ENCODE measurements at places on chromosomes 12 and 14.

GRCh38 chr12:64706857-64707256 lies 52.3 kb downstream of the GNS start:
- DNase-seq, result no peak

- DNase-seq, result no peak
These were observed 206.3 kb upstream of the NOS1 start for GRCh38 chr12:117567644-117568216.

DNA sequence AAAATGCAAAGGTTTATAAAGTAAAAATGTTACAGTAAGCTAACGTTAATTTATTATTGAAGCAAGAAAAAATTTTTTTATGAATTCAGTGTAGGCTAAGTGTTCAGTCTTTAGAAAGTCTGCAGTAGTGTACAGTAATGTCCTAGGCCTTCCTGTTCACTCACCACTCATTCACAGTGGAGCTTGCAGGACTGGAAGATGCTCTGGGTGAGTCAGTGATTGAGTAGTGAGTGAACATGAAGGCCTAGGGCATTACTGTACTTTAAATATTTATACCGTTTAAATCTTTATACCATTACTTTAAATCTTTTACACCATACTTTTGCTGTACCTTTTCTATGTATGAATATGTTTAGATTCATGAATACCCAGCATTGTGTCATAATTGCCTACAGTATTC lies 120.3 kb upstream of the SLC38A4 start:
- DNase-seq, result no peak

GRCh38 chr14:89205137-89205740 lies 211.8 kb downstream of the FOXN3 start:
- DNase-seq, result no peak

- DNase-seq, result no peak
These were observed 158.0 kb downstream of the RIMBP2 start for GRCh38 chr12:130557886-130558765.

GRCh38 chr14:90758959-90759358 lies 57.3 kb downstream of the TTC7B start:
- DNase-seq, result no peak

GRCh38 chr14:100080206-100080605 lies 15.0 kb downstream of the EVL start:
- no peak for DNase-seq

DNA sequence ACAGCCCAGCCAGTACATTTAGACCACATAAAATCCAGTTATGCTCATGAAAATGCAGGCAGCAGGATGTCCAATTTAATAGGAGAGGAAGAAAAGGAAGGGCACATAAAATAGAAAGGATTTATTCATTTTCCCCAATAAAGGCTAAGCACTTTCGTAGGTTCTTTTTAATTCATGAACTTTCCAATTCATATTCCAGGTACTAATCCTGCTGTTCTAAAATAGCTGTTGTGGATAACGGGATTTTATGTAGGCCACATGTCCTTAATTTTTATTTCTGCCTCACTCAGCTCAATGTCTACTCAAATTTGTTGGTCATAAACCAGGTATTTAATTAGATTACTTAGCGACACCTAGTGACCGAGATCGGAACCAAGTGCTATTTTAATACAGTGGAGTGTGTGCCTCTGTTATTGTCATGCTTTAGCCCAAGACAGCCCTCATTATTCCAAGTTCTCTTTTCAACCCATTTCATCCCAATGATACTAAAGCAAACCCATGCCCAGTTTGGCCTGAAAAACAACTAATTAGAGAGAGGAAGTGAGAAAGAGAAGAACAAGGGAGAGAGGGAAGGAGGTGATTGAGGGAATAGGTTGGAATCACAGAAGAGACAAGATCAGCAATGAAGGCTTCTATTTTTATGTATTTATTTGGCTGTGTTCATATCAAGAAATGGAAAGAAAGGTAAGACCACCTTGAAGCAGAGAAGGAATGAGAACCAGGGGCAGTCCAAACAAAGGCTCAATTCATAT lies 45.9 kb upstream of the IFNG-AS1 start:
- peak; percentile 60 for DNase-seq

- DNase-seq, result no peak
These were observed 287.7 kb downstream of the BMP4 start for GRCh38 chr14:53668897-53669296.

- DNase-seq, result no peak
These were observed 8.7 kb downstream of the KRT71 start for GRCh38 chr12:52543985-52544883.

GRCh38 chr14:49975276-49975675 lies 82.4 kb downstream of the ARF6 start:
- no peak for DNase-seq

DNA sequence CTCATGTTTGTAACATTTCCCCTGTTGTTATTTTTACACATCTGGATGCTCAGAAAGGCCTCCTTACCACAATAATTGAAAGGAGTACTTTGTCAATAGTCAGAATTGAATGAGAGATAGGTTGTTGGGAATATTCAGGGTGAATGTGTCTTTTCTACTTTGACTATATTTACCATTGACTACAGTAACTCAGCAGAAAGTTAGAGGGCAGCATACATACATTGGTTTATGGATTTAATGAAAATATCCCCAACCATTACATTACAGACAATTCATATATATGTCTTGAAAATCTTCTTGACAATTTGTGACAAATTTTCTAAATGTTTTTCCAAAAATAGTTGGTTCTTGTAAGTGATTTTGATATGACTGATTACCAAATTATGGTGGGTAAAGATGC lies 97.7 kb downstream of the NTS start:
- DNase-seq, result no peak
